Stimulated activated CD8-positive, alpha-beta memory T cell treated with anti-CD3 and anti-CD28 coated beads, Interleukin-4, amount 100 ng/mL, for 1 hour (primary cell): ENCODE measurements at places on chromosomes 2 and 18.

GRCh38 chr2:157290525-157290924 is 33.0 kb downstream of the GALNT5 start:
- DNase-seq: no peak

- no peak for DNase-seq
Observed at GRCh38 chr18:23067236-23067635, 68.0 kb upstream of the CABLES1 start.

DNA sequence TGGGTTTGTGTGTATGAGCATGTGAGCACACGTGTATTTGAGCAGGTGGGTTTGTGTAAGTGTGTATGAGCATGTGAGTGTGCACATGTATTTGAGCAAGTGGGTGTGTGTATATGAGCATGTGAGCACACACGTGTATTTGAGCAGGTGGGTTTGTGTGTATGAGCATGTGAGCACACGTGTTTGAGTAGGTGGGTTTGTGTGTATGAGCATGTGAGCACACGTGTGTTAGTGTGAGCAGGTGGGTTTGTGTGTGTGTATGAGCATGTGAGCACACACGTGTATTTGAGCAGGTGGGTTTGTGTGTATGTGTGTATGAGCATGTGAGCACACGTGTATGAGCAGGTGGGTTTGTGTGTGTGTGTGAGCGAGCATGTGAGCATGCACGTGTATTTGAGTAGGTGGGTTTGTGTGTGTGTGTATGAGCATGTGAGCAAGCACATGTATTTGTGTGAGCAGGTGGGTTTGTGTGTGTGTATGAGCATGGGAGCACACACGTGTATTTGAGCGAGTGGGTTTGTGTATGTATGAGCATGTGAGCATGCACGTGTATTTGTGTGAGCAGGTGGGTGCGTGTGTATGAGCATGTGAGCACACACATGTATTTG is 169.7 kb downstream of the TWIST2 start:
- no peak for DNase-seq

DNA sequence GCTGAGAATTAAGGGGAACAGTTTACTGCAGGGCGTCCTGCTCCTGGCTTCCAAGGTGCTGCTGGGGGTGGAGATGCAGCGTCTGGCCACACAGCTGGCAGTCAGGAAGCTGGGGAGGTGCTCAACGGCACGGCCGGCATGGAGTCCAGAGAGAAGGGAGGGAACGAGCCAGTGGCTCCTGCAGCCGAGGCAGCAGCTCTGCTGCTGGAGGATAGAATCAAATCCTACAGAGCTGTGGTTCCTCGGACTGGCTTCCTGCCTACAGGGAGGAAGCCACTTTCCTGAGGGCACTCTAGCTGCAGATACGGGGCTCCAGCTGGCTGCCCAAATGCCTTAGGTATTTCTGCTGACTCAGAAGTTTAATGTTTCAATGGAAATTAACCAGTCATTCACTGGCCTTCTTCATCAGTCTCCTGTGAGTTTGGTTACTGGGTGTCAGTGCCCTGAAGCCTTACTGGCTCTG is 266.3 kb downstream of the TWIST2 start:
- DNase-seq: no peak

- no peak for DNase-seq
Observed at GRCh38 chr2:85133751-85134254, 611 bp downstream of the TCF7L1 start.

GRCh38 chr18:2180586-2180985 is 390.7 kb downstream of the METTL4 start:
- DNase-seq: no peak

- no peak for DNase-seq
Observed at GRCh38 chr2:234451852-234452625, 44.8 kb downstream of the ARL4C start.

DNA sequence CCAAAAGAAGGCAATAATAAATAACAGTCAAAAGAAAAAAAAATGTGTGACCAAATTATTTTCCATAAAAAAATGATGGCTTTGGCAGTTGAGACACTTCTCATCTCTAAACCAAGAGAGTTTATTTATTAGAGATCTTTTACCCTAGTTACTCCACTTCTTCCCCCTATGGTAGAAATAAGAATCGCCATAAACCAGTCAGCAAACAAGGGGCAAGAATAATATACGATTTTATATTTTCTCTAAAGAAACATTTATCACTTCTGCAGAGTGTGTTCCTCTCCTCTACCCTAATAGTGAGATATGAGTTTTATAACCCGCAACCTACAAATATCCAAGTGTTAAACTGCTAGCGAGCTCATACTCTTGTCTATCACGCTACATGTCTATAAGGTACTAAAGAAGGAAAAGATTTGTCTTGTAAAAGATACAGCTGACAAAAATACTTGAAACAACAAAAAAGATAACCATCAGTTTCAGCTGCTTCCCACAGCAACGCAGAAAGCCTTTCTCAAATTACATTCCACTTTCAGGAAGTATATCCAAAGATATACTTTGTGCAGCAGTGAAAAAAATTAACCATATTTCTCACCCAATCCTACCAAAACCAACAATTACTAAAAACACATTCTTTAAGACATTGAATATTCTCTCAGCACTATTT is 2.3 kb downstream of the RNF103 start:
- DNase-seq: no peak

DNA sequence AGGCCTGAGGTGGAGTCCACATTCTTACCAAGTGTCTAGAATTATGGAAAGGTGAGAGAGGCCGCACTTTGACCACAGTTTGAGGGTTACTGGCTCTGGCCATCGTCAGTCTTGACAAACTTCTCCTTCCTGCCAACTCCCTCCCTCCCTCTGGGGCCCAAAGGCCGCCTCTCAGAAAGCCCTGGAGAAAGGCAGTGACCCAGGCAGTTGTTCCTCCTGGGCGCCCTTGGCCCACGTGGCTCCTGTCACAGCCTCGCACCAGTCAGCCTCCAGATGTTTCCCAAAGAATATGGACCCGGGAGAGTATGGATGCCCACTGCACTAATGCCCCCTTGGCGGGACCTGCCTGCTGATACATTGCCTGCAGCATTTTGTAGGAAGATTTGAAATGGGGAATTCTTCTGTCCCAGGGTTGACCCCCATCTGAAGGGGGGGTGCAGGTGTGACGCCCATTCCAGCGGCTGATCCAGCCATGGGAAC is 61.7 kb downstream of the ASB1 start:
- no peak for DNase-seq
